ENCODE measurements at places on chromosomes 3 and 15.

DNA sequence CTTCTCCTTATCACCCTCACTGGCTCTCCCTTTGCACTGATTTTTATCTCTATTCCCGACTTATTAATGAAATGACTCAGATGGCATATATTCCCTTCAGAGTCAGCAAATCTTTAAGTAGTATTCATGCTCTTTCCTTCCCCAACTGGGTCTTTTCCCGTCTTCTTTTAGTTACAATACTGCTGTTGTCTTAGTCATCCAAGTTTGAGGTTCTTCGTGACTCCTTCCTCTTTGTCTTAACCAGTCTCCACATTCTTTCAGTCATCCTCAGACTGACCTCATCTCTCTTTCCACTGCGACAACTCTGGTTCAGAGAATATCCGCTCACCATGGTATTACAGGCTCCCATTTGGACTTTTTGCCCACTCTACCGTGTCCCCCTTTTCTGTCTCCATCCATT is 12.4 kb downstream of the WDR5B start:
- DNase-seq = no peak

- DNase-seq = no peak
Observed at GRCh38 chr3:118435851-118436350, 598.7 kb downstream of the IGSF11 start.

DNA sequence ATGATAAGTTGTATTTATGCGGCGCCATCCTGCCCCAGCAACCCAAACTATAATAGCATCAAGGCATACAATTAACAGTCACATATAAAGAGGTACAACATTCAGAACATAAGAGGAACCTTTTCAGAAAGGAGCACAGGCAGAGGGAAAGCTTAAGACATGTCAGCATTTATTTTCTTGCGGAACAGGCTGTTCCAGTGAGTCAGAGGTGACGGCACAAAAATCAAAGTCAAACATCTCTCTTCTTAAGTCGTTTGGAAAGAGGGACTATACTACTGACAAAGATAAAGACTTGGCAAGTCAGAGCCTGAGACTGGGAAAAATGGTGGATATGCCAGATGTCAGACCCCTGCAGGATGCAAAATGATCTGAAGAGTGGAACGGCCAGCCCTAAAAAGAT is 128.4 kb downstream of the CTNNB1 start:
- no peak for DNase-seq

DNA sequence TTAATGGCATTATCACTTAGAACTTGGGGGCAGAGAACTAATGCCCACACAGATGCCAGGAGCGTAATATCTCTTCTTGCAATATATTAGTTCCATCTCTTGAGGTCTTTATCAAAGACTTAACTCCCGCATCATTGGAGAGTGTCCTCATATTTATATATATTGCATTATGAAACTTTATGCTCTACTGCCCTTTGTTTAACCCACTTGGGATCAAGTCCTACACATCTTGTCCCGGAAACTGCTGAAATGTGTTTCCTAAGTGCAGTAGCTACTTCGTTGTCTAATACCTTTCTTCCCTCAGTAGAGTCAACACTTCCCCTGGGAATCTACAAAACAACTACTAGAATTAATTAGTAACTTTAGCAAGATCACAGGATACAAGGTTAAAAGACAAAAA is 1029.2 kb downstream of the OTOL1 start:
- DNase-seq = peak; percentile 7

- DNase-seq = peak; percentile 96
Observed at GRCh38 chr15:98856532-98856907, 151.1 kb downstream of the PGPEP1L start.

GRCh38 chr3:10149226-10149625 is 7.6 kb downstream of the VHL start:
- DNase-seq = no peak

GRCh38 chr3:147407114-147407497 is 763 bp upstream of the ZIC4 start:
- no peak for DNase-seq

DNA sequence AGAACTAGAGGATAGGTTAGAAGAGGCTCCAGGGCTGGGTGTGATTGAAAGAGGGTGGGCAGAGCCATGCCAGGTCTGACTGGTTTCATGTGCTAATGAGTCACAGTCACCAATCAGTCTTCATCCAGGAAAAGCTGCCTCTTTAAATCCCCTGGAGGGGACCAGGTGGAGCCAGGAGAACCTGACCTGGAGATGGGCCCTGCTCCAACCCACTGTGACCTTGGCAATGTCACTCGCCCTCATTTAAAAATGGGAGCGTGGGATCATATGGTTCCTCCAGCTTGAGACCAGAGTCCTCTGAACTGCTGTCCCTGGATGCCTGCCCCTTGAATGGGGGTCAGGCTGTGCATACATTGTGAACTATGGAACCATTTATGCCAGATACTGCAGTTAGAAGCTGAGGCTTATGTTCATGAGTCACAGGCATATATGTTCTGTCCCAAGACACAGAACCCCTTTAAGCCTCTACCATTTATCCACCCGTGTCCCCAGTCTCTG is 23.0 kb downstream of the HES1 start:
- DNase-seq = no peak

DNA sequence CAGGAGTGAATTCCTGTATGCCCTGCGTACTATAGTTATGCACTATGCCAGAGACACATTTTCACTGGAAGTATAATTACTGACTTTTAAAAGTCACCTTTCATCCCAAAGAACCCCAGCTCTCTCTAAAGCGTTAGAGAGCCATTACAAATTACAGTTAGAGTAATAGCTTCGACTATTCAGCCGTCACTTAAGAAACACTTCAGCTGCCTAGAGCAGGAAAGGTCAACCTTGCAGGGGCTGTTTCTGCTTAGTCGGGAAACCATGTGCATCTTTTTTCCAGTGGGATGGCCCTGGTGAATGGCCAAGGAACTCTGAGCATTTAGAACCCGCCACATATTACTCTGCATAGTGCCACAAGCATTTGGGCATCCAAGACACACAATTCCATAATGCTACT is 235.9 kb downstream of the ARRDC4 start:
- DNase-seq = no peak

DNA sequence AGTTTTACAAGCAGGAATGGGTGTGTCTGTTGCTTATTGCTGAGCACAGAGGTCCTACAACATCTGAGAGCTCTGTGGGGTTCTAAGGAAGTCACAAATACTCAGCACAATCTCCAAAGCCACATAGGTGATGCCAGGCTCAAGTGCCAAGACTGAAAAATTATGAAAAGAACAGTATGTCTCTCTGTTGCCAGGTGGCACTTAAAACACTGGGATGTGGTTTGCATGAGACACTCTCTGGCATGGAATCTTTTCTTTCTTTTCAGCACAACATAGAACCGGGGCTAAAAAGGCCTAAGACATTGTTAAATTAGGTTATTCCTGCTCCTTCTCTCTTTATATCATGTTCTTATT is 127.3 kb upstream of the PRICKLE2 start:
- peak; percentile 42 for DNase-seq

- no peak for DNase-seq
Observed at GRCh38 chr3:7203969-7204847, 343.3 kb downstream of the GRM7 start.

GRCh38 chr15:48285329-48286214 is 45.7 kb upstream of the DUT start:
- peak; percentile 77 for DNase-seq

DNA sequence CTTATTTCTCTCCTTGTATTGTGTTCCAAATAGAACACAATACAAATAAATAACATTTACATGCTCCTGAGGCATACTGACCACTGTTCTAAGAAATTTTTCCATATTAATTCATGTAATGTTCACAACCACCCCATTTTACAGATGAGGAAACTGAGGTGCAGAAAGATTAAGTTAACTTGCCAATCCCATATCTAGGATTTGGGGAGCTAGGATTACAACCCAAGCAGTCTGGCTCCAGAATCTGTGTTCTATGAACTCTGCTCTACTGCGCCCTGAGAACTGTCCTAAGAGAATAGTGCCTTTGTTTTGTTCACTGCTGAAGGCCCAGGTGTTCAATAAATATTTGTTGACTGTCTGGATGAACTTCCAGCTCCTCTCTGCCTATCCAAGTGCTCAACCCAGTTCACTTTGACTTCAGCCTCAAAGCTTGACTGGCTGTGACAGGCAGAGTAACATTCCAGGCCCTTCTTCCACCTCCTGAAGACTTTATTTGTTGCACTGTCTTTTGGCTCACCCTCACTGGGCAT is 3.1 kb downstream of the NEK10 start:
- no peak for DNase-seq

GRCh38 chr3:114363554-114364202 is 69.8 kb downstream of the TIGIT start:
- DNase-seq = peak; percentile 83

DNA sequence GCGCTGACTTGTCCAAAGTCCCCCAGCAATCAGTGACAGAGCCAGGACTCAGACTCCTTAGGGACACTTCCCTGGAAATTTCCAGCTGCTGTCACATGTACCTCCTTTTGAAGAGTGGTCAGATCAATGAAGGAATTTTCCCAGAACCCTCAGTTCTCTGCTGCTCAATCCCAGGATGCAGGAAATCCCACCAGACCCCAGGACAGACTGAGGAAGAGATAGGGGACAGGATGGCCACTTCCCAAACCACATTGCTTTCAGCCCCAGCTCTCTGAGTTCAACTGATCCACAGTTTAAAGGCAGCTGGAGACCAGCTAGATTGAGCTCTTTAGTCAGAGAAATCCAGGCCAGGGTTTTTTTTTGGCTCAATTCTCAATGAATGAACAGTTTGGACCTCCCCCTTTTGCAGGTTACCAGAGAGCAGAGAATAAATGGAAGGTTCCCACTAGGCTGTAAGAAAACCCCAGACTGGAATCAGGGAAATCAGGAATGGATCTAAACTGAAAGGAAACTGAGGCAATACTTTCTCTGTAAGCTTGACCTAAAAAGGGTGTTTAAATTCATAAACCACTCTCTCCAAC is 1.5 kb downstream of the CYP1A1 start:
- peak; percentile 46 for DNase-seq

DNA sequence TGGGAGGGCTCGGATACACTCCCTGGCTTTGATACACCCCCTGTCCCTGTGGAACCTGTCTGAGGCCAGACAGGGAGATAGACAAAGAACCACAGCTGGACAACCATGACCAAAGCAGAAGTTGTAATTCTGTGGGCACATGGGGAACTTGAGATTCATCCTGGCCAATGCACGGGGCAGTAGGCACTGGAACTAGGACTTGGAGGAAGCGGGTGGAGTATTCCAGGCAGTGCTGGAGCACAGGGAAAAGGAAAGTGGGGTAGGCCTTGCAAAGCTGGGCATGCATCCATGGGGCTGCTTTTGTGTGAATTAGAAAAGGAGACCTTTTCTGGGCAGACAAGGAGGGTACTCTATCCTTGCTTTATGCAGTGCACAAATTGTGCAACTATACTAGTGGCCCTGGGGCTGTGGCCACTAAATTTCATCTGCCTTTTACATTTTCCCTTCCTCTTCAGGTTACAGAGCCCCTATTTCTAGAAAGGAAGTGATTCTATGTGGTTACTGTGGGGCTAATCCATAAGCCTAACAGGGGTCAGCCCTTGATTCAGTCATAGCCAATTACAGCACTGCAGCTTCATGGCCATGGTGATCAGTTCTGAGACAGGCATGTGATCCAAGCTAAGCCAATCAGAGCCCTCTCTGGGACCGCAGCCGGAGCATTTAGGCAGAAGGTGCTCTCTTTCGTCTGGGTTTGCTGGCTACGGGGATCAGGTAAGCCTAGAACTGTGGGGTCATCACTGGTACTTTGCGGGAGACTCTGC is 21.0 kb downstream of the CRABP1 start:
- no peak for DNase-seq

- DNase-seq = no peak
Observed at GRCh38 chr3:194661374-194661773, 10.6 kb downstream of the LSG1 start.

GRCh38 chr3:184542577-184542976 is 19.0 kb upstream of the EPHB3 start:
- no peak for DNase-seq

GRCh38 chr15:65329288-65329983 is 25.0 kb downstream of the RNU5B-1 start:
- no peak for DNase-seq

- no peak for DNase-seq
Observed at GRCh38 chr3:94525043-94525442, 462.2 kb downstream of the NSUN3 start.
